ENCODE measurements at places on chromosomes 5 and 9. TPM values are rescaled to one million over a fixed set of nuclear protein-coding genes. Genes with fewer than 3 reads are reported as not detected.
A peak's percentile ranks its signal among the peaks of the same experiment; 100 is the strongest.

- no peak for DNase-seq
Measured at GRCh38 chr9:20315677-20316076, 306.6 kb downstream of the MLLT3 start.

ADAMTS12 gene
- total RNA-seq = not detected

ARSI gene
- not detected for total RNA-seq

DNA sequence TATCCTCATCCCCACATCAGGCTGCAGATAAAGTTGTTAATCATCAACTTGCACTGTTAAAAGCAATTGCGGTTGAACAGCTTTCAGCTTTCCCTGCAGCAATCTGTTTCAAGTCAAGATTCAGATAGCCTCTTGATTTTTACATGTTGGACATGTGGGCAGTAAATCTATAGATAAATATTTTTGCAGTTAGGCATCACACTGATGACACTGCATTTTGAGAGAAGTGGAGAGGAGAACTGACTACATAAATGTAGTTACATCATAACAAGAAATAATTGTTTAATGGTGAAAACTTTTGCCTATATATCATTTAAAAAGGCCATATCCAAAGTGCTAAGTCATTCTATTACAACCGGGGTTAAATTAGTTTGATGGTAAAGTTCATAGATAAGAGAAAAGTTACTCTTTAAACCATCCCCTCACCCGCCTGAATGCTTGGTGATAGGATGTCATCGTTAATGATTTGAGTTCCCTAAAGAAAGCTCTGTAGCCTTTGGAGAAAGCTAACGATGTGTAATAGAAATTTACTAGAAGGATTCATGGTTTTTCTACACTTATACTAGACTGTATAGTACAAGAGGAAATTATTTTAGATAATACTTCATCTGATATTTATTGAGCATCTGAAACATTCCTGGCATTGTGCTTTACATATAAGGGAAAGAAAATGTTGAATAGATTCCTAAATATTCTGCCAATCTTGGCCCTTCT lies 30.8 kb upstream of the ALDH1A1 start:
- DNase-seq = no peak

SV2C gene
- total RNA-seq = not detected

CYSRT1 gene
- 0.21 TPM for total RNA-seq

ANKS6 gene
- 16.9 TPM for total RNA-seq

DNA sequence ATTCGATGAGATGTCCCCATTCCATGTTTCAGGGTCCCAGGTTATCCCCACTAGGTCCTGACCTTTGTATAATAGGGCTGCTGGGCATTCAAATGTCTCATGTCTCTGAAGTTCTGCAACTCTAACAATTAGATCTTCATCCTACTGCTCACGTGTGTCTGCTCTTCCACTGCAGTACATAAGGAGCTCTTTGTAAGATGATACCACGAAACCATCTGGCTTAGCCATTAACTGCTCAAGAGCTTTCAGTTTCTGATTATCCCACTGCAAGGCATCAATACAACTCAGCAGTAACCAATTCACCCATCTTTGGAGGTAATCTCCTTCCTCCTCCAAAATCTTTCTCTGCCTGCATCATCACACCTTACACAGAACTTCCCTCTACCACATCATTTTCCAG lies 49.9 kb upstream of the PPP2CA start:
- DNase-seq = peak; percentile 93

CNTNAP3B gene
- total RNA-seq = 9.0 TPM

DNA sequence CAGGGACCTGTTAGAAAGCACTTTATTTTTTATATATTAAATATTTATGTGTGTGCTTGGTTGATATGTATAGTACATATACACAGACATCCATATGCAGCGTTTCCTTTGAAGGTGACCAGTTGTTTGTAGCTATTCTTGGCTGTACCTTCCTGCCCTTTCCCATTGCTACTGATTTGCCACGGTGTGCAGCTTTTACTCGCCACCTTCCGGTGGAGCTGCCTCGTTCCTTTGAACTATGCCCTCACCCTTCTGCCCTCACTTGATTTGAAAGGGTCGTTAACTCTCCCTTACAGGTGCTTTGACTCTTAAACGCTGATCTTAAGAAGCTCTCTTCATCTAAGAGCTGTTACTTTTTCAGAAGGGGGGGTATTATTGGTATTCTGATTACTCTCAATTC lies 20.5 kb downstream of the RGMB start:
- DNase-seq = no peak

DNA sequence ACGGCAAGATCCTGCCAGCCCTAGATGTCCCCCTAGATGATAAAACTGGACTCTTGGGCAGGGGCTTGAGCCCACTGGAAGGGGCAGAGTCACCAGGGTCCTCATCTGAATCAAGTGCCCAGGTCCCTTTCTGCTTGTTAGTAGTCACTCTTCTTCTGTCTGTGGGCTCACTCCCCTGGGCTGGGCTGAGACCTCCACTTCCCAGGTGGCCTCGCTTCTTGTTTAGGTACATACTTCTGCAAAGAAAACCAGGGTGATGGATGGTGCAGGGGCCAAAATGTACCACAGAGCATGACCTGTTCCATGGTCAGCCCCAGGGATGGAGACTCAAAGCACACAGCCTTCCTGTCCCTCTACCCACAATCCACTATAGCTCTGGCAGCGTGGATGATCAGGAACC lies 845 bp upstream of the SLC46A2 start:
- DNase-seq = no peak

GRCh38 chr5:169408171-169408570 lies 107.2 kb upstream of the SLIT3 start:
- DNase-seq = no peak

- DNase-seq = no peak
Measured at GRCh38 chr9:81631218-81631745, 58.1 kb downstream of the TLE1 start.

- DNase-seq = no peak
Measured at GRCh38 chr5:138541511-138542179, 1.4 kb downstream of the ETF1 start.

RFK gene
- 33.5 TPM for total RNA-seq

- DNase-seq = no peak
Measured at GRCh38 chr5:72633041-72633445, 125.8 kb upstream of the ZNF366 start.

- DNase-seq = peak; percentile 16
Measured at GRCh38 chr5:79793722-79794121, 104.1 kb downstream of the CMYA5 start.

GRCh38 chr9:136507221-136507991 lies 24.6 kb upstream of the SEC16A start:
- no peak for DNase-seq

- DNase-seq = no peak
Measured at GRCh38 chr9:95296761-95297160, 20.7 kb downstream of the FANCC start.

- DNase-seq = peak; percentile 33
Measured at GRCh38 chr9:100277166-100277979, 75.4 kb downstream of the TEX10 start.

- DNase-seq = no peak
Measured at GRCh38 chr5:73763300-73764032, 137.5 kb downstream of the ARHGEF28 start.

GRCh38 chr5:159242656-159243055 lies 20.4 kb upstream of the UBLCP1 start:
- no peak for DNase-seq

SRP19 gene
- 96.7 TPM for total RNA-seq

CCNI2 gene
- total RNA-seq = not detected

DNA sequence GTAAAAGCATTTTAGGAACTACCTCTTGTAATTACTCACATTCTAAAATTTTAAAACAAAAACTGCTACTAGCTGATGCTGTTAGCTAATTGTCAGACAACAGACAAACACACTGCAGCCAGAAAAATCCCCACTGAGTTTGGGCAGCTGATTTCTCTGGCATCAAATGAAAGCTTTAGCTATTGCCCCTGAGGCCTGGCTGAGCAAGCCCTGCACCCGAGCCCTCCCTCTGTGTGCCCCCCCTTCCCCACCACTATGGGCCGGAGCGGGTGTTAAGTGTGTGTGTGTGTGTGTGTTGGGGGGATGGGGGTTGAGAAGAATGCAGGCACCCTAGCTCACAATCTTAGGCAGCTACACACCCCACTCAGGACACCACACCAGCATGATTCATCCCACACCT lies 2.4 kb downstream of the NEUROG1 start:
- DNase-seq = no peak

GRCh38 chr5:65728218-65728617 lies 6.2 kb downstream of the NLN start:
- DNase-seq = no peak

- DNase-seq = no peak
Measured at GRCh38 chr9:113724202-113724601, 151.9 kb upstream of the ZNF618 start.

DNA sequence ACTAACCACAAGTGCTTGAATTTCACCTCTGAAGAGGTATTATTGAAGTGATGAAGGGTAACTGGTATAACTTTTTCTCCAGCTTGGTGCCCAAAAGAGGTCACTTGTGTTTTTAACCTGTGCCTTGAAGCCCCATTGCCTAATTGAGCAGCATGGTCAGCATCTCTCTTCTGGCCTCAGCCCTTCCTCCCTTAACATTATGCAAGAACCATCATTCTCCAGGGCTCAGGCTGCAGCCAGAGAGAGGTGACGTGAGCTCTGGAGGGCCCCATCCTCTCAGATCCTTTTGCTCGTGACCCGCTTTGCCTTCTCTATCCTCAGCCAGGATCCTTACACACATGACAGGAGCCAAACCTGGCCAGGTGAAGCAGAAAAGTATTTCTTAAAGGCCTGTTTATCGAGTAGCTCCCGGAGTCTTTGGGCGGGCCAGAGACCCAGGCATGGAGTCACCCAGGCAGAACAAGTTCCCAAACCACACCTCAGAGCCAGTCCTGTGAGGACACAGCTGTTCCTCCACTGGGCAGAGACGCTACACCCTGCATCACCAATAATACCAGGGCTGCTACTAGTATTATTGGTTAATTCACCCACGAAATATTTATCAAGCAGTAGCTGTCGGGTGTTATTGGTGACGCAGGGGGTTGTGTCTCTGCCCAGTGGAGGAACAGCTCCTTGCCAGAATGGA lies 29.6 kb upstream of the BOD1 start:
- no peak for DNase-seq

GRCh38 chr5:13946111-13946510 lies 1.6 kb upstream of the DNAH5 start:
- no peak for DNase-seq

- no peak for DNase-seq
Measured at GRCh38 chr5:33934176-33934575, 2.0 kb upstream of the RXFP3 start.

DNA sequence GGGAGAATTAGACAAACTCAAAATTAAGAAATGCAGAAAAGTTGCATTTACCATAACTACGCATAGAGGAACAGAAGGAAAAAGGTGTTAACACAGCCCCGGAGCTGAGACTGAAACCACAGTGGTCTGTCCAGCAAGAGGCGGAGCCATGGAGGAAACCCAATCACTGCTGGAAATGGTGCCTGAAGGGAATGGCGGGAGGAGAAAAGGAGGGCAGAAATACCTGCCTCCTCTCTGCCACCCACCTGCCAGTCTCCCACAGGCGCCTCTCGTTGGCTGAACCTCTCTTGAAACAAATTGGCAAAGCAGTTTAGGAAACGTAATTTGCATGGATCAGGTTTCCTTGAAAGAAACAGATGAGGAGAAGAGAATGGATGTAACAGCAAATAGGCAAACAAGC lies 9.7 kb upstream of the PRKACG start:
- DNase-seq = no peak

FOXD4 gene
- total RNA-seq = 0.26 TPM

SLC25A25 gene
- total RNA-seq = 30.8 TPM

GRCh38 chr9:34701023-34701768 lies 8.7 kb downstream of the CCL21 start:
- DNase-seq = peak; percentile 63

SLC6A3 gene
- total RNA-seq = not detected

PFN3 gene
- total RNA-seq = not detected

DNA sequence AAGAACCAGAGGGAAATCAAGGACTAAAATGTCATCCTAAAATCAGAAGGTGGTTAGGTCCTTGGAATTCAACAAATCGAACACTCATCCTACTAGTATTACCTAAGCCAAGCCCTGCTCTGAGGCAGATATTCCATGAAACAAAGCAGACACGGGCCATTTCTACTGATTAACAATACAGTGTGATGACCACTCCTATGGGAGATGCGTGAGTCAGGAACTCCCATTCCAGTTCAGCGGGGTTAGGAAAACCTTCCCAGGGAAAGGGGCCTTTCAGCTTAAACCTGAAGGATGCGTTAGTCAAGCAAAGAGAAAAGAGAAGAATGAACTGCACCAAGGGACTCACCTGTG lies 117.8 kb upstream of the LHFPL2 start:
- DNase-seq = no peak

- peak; percentile 82 for DNase-seq
Measured at GRCh38 chr5:173331956-173332479, 3.8 kb upstream of the STC2 start.

GRCh38 chr5:135393691-135394090 lies 5.3 kb downstream of the MACROH2A1 start:
- DNase-seq = no peak

WDR31 gene
- total RNA-seq = 2.4 TPM

DNA sequence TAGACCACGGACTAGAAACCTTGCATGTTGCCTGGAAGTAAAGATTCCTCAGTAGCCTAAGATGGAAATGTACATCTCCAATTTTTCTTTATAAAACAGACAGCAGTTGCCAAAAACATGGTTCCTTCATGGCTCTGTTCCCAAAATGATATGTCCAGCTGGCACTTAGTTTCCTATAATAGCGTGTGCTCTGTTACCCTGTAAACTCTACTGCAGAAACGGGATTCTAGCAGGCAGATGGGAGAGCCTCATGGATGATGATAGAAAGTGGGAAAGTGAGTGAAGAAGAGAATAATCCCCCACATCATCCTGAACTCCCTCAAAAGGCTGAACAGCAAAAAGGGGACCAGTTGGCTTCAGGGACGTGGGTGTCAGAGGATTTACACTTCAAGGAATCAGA lies 118.2 kb downstream of the FRMD3 start:
- no peak for DNase-seq

- DNase-seq = peak; percentile 27
Measured at GRCh38 chr9:69645488-69645887, 26.7 kb downstream of the APBA1 start.

NMUR2 gene
- total RNA-seq = not detected

- no peak for DNase-seq
Measured at GRCh38 chr5:175556794-175557193, 78.4 kb downstream of the SFXN1 start.

- DNase-seq = no peak
Measured at GRCh38 chr5:116532762-116533525, 41.7 kb downstream of the SEMA6A start.

SPATA24 gene
- total RNA-seq = 13.3 TPM

MPDZ gene
- total RNA-seq = 28.4 TPM
